ENCODE measurements at places on chromosomes 11 and 22.

GRCh38 chr11:118908264-118908663 lies 17.5 kb downstream of the BCL9L start:
- no peak for DNase-seq

- peak; percentile 19 for DNase-seq
Measured at GRCh38 chr11:14454861-14455632, 44.6 kb downstream of the COPB1 start.

GRCh38 chr11:13924801-13925327 lies 37.7 kb upstream of the SPON1 start:
- no peak for DNase-seq

DNA sequence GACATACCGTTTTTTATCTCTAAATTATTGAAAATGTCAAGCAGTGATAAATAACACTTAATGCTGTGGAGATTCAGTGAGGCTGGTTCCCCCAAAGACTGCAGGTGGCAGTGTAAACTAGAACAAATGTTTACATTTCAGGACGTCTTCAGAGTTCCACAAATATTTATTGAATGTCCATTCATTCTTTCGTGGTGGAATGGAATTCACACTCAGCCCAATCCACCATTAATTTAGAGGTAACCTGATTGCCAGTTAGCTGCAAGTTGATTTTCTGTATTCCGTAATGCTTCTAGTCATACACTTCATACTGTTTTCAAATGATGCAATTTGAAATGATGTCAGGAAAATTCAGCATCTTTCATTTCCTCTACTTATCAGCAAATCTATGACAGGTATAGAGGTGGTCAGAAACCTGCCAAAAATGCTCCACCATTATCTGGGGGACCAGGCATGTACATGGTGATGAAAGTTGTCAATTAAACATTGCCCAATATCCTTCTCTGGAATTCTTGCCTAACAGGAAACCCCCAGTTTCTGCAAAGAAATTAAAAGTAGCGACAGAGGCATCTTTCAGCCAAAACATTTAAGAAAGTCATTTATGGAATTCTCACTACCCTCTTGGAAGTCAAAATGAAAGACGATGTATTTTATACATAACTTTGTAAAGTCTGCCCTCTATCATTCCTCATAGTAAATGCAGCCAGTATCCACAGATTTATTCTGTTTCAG lies 94.3 kb upstream of the BMAL1 start:
- no peak for DNase-seq

GRCh38 chr11:19698493-19699292 lies 13.9 kb upstream of the NAV2 start:
- DNase-seq: no peak

DNA sequence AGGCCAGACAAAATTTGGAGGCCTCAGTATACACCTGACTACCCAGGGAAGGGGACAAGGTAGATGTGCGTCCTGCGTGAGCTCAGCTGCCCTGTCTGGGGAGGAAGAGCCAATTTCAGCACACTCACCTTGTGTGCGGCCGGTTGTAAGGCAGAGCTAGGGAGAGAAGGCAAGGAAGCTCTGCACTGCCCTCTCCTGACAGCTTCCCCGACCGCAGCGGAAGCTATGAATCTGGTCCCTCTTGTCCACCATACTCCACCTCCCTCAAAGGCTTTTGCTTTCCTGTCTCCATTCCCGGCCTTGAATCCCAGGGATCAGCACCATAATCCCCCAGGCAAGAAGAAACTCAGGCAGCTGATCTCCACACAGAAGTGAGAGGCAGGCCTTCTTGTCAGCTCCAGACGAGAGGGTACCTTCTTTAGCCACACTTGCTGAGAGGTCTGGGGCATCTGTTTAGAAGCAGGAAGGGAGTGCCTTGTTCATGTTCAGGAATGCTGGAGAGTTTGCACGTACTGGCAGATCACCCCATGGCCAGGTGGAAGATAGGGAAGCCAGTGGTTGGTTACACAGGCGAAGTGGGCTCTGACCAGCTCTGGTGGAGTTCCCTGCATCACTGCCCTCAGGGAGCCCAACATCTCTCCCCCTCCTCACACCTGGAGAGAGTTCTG lies 62.5 kb downstream of the FEZ1 start:
- DNase-seq: no peak

- no peak for DNase-seq
Measured at GRCh38 chr11:54946424-54946823, 239.8 kb downstream of the OR4A5 start.

GRCh38 chr22:46073683-46074504 lies 76.4 kb upstream of the PPARA start:
- DNase-seq: no peak

DNA sequence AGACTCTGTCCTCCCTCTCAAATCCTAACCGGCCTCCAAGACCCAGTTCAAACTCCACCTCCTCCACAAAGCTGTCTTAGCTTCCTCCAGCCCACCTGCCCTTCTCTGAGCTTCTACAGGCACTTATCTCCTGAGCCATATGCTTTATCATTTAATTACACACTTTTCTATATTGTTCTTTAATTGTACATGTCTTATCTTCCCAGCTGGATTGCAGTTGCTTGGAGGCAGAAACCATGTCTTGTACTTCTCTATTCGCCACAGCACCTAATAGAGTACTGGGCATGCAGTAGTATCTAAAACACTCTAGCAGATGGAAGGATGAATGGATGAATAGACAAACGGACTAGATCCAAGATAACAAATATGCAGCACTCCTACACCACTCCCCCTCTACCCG lies 11.3 kb downstream of the TRIM29 start:
- DNase-seq: no peak

GRCh38 chr11:59918480-59918879 lies 19.8 kb upstream of the OOSP1 start:
- no peak for DNase-seq

GRCh38 chr11:20097319-20098221 lies 62.7 kb downstream of the DBX1 start:
- DNase-seq: no peak

DNA sequence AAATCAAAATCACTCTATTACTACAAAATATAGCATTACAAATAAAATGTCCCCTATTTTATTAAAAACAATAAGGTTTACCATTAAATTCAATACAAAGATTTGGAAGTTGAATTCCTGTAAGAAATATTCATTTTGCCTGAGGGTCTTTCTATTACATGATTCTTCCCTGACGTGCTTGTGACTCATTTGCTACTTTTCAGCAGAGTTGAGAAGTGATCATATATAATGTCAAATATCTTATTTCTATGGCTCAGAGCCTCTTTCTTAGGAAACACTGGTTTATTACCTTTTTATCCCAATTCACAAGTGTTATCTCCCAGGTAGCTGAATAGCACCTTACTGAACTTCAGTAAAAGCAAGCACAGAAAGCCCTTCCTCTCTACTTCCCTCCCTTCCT lies 65.2 kb upstream of the CNTN5 start:
- DNase-seq: no peak

- DNase-seq: no peak
Measured at GRCh38 chr22:32606181-32606580, 131.6 kb downstream of the FBXO7 start.

- no peak for DNase-seq
Measured at GRCh38 chr22:47303161-47303890, 540.9 kb downstream of the TBC1D22A start.

- no peak for DNase-seq
Measured at GRCh38 chr11:87444993-87445392, 407.3 kb downstream of the TMEM135 start.

GRCh38 chr22:19429950-19430889 lies 1.3 kb downstream of the HIRA start:
- peak; percentile 50 for DNase-seq

DNA sequence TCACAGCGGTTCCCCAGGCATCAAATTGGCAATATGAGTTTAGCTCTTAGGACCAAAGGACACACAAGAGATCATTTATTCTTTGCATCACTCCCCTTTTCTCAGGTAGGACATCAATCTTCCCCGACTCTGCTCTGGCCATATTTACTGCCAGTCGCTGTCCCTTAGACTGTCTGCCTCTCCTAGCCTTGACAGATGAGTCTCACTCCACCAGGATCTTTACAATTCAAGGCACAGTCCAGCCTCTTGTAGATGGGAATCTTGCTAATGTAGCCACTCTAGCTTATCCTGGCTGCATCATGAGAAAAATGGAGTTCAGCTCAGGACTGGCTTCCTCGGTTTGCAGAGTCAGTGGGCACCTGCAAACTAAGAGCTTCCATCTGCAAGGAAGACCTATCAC lies 915.2 kb downstream of the NTM start:
- DNase-seq: no peak

GRCh38 chr11:7667460-7667859 lies 5.8 kb downstream of the CYB5R2 start:
- no peak for DNase-seq

DNA sequence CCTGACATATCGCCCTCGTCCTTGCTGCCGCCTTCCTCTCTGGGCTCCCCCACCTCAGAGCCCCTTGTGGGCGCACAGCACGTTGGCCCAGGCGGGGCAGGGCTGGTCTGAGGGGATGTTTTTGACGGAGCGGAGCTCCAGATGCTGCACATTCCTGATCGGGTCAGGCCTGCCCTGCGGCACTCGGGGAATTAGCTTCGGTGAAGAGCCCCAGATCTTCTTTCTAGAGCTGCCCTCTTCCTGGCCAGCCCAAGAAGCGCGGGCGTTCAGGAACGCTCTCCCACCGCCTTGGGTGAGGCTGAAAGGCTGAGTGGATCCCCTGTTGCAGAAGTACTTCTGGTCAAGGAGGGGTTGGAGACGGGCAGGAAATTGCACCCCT lies 12.1 kb downstream of the YPEL4 start:
- no peak for DNase-seq

DNA sequence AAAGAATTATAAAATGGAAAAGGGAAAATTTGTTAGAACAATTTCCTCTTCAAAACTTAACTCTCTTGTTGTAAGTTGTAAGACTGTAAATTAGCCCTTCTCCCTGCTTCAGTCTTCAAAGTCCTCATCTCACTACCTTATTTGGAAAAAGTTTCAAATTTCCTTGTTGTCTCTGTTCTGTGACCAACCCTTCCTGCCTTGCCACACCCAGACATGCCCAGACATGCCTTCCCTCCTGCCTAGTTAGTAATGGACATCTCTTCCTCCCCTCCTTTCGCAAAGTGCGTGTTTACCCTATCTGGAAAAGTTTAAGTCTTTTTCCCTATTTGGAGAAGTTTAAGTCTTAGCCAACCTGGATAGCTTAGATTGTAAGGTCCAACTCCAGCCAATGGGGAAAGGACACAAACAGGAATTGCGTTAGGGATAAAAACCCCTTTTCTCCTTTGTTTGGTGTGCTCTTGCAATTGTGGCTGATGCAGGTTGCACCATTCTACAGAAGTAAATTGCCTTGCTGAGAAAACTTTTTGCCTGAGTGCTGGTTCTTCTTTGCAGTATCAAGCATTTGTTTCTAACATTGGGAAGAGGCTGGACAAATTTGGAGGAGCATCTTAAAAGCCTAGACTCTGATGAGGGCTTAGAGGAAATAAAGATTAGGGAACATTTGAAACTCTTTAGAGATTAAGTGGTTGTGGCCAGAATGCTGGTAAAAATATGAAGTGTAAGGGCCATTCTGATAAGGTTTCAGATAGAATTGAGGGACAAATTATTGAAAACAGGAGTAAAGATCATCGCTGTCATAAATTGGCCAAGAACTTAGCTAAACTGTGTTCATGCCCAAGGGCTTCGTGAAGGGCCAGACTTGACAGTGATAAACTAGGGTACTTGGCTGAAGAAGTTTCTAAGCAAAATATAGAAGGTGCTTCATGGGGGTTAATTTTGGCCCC lies 15.4 kb downstream of the OR52K2 start:
- DNase-seq: no peak

DNA sequence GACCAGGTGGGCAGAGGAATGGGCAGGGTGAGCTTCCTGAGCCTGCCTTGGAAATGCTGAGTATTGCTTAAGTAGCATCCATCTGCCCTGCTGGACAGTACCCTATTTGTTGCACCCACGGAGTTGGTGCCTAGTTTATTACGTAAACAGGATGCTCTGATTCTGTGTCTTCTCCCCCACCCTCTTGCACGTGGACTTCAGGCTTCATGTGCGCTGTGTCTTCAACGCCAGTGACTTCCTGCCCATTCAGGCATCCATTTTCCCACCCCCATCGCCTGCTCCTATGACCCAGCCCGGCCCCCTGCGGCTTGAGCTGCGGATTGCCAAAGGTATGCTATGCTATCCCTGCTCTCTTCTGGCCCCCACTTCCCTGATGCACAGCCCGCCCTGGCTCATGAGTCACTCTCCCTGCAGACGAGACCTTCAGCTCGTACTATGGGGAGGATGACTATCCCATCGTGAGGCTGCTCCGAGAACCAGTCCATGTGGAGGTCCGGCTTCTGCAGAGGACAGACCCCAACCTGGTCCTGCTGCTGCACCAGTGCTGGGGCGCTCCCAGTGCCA lies 5.7 kb downstream of the ZP1 start:
- no peak for DNase-seq

- no peak for DNase-seq
Measured at GRCh38 chr22:44736581-44737405, 15.6 kb upstream of the ARHGAP8 start.

DNA sequence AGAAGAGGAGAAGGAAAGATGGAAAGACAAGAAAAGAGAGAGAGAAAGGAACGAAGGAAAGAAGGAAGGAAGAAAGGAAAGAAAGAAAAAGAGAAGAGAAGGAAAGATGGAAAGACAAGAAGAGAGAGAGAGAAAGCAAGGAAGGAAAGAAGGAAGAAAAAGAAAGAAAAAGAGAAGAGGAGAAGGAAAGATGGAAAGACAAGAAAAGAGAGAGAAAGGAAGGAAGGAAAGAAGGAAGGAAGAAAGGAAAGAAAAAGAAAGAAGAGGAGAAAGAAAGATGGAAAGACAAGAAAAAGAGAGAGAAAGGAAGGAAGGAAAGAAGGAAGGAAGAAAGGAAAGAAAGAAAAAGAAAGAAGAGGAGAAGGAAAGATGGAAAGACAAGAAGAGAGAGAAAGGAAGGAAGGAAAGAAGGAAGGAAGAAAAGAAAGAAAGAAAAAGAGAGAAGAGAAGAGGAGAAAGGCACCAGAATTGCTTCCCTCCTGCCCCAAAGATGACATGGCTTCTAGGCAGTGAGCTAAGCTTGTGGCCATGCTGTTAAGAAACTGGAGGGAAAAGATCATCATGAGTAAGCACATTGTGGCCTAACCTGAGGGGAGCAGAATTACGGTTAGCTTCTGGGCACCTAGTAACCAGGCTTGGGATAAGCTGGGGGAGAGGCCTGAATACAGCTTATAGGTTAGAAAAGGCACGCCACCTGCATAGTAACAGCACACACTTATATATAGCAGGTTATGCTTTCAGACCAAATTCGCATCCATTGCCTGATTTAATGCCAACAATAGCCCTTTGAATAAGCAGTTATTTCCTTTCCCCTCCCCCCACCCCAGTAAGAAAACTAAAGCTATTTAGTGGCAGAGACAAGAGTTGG lies 2.3 kb upstream of the ST3GAL4 start:
- no peak for DNase-seq

- DNase-seq: peak; percentile 6
Measured at GRCh38 chr11:8604078-8604723, 10.2 kb upstream of the STK33 start.
